Fibroblast of lung (primary cell): ENCODE measurements at places on chromosomes 3 and 15. TPM values are rescaled to one million over a fixed set of nuclear protein-coding genes. Genes with fewer than 3 reads are reported as not detected.

The LIPH gene
- polyA plus RNA-seq: 0.06 and 0.32 TPM in 2 replicates

The FAM3D gene
- polyA plus RNA-seq: not detected in 2 replicates

GRCh38 chr15:62544446-62544845 is 379.4 kb upstream of the C2CD4B start:
- no peak for DNase-seq

- DNase-seq: no peak
These were observed 37.9 kb downstream of the PARP15 start for GRCh38 chr3:122615303-122615702.

The PTPRG gene
- 31.7 and 67.0 TPM in 2 replicates for polyA plus RNA-seq

The ARL14 gene
- not detected in 2 replicates for polyA plus RNA-seq

- DNase-seq: no peak
These were observed 50.3 kb downstream of the SERPINI1 start for GRCh38 chr3:167785790-167786189.

DNA sequence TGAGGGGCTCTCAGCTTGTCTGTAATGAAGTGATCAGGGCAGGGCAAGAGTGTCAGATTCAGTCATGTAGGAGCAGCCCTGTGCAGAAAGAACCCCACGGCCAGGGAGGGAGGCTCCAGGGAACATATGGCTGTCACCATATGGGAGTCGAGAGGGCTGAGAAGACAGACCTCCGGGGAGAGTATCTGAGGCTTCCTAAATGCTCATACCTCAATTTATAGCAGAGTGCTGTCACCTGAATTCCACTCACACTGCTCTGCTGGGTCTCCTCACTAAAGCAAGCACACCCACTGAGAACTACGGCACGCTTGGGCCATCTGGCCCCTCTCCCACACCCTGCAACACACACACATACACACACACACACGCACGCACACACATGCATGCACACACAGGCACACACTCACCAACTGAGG is 92.3 kb upstream of the TJP1 start:
- no peak for DNase-seq

The ALCAM gene
- polyA plus RNA-seq: 158 and 188 TPM in 2 replicates

DNA sequence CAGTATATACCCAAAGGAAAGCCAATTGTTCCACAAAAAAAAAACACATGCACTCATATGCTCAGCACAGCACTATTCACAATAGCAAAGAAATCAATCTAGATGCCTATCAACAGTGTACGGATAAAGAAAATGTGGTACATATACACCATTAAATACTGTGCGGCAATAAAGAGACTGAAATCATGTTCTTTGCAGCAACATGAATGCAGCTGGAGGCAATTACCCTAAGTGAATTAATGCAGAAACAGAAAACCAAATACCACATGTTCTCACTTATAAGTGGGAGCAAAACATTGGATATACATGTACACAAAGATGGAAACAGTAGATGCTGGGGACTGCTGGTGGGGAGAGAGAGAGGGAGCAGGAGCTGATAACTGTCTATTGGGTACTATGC is 124.2 kb upstream of the AADACL2 start:
- no peak for DNase-seq

DNA sequence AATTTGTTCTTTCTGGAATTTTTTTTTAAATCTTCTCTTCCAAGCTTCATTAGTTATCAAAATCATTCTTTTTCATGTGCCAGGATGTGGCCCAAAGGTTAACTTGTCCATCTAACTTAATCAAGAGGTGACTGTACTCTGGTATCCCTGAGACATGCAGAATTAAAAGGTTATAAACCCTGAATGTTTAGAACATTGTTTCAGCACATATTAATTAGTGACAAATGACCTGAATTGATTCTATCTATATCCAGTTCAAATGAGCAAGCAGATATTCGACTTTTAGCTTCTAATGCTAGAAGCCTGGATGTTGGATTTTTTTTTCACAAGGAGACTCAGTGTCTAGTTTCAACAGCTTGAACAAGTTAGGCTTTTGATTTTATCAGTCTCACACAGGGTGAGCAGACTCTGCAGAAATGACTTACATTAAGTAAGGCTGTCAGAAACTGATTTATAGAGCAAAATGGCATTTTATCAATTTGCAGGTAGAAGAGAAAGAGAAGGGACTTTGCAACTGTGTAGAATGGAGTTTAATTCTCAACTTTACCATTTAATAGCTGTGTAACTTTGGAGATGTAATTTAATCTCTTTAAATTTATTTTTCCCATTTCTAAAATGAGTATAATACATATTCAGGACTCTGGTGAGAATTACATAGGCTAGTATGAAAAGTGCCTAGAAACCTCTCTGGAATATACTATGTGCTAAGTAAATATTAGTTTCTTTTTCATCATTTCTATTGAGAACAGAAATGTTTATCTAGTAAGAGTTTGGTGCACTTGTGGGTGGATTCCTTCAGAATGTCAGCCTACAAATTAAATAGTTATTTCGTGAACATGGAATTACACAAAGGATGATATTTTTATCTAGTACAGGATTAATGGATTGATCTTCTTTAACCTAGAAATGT is 100.0 kb downstream of the ALCAM start:
- no peak for DNase-seq

GRCh38 chr3:58063022-58063815 is 55.0 kb downstream of the FLNB start:
- peak; percentile 93 for DNase-seq
